ENCODE measurements at places on chromosomes 1 and 21.

- DNase-seq, result no peak
These were observed 121.5 kb downstream of the CASZ1 start for GRCh38 chr1:10674700-10675609.

DNA sequence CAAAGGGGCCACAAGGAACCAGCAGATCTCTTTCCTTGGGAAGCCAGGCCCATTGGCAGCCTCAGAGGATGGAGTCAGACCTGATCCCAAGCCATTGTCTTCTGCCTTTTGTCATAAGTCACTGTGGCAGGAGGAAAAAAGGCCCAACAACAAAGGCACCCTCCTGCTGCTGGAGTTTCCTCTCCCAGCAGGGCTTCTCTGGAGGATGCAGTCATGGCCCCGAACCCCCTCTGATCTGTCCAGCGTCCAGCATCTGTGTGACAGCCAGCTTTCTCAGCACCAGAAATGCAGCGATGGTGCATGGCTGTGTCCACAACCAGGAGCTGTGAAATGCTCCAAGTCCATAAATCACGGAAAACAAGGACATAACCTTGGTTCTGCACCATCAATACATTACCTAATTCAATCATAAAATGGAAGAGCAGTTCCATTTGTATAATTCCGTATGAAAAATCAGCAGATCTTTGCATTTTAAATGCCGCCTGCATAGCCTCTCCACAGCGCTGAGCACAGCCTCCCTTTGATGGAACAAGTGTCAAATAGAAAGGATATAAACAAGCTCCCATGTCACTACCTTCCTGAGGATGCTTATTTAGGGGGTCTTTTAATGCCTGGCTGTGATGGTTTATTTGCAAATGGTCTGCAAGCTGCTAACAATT lies 30.6 kb downstream of the AJAP1 start:
- DNase-seq, result no peak

DNA sequence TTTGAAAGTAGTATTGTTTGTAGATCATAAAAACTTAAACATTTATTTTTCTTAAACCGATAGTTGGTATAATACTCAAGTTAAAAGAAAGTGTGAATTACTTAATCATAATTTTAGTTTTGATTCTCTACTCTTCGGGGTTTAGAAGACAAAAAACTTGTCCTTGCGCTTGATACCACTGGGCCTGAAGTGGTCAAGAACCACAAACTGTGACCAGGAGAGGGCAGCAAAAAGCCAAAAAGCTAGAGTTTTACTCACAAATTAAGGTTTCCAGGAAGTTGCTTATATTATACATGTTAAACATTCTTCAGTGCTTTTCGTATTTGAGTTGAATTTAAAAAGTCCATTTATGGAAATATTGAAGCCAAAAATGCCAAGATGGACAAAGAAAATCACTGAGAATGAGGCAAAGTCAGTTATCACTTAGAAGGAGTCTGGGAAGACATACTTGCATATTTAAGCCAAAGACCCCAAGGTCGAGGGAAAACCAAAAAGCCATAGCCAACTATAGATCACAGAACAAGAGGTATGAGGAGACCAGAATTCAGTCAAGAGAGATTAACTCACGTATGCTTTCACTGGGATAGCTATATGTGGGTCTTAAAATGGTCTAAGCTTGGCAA lies 34.2 kb downstream of the EFCAB7 start:
- DNase-seq, result no peak

DNA sequence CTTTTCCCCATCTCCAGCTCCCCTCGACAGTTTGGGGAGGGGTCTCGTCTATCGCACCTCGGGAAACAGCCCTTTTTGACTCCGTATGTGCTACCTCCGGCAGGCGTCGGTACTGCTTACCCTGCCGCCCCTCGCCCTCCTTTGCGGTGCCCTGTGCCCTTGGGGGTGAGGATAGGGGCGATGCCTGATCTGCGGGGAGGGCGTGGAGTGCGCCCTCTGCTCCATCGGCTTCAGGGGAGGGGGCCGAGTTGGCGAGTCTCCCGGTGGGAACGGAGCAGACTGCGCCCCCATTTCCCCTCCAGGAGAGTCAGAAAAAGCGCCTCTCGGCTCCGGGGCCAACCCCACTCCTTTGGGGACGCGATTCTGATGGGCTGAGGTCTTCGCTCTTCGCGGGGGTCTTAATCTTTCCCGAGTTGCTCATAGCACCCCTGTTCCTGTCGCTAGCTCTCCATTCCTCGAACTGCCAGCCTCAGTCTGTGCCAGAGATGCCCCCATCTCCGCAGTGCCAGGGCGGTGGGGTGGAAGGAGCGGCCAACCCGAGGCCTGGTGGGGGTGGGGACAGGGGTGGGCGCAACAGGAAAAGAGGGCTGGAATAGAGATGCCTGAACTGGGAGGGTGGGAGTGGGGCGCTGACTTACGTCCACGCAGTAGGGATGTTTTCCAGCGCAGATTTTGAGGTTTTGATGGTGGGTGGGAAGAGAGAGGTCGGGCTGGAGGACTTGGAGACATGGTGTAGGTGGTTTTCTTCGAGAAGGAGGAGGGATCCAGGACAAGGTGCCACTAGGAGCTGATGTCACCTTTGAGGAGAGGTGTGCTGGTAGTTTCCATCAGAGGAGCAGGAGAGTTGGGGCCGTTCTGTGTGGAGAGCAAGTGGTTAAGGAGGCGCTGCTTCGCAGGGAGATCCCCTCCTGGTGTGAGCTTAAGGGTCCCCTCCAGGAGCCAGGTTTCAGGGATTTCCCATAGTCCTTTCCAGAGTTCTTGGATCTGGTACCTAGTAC lies 674 bp downstream of the PPFIA4 start:
- DNase-seq, result no peak

GRCh38 chr1:228276174-228276831 lies 68.5 kb downstream of the OBSCN start:
- DNase-seq, result no peak

GRCh38 chr1:230167419-230167852 lies 100.4 kb downstream of the GALNT2 start:
- DNase-seq, result no peak

GRCh38 chr1:231639819-231640218 lies 13.2 kb downstream of the DISC1 start:
- DNase-seq, result no peak

DNA sequence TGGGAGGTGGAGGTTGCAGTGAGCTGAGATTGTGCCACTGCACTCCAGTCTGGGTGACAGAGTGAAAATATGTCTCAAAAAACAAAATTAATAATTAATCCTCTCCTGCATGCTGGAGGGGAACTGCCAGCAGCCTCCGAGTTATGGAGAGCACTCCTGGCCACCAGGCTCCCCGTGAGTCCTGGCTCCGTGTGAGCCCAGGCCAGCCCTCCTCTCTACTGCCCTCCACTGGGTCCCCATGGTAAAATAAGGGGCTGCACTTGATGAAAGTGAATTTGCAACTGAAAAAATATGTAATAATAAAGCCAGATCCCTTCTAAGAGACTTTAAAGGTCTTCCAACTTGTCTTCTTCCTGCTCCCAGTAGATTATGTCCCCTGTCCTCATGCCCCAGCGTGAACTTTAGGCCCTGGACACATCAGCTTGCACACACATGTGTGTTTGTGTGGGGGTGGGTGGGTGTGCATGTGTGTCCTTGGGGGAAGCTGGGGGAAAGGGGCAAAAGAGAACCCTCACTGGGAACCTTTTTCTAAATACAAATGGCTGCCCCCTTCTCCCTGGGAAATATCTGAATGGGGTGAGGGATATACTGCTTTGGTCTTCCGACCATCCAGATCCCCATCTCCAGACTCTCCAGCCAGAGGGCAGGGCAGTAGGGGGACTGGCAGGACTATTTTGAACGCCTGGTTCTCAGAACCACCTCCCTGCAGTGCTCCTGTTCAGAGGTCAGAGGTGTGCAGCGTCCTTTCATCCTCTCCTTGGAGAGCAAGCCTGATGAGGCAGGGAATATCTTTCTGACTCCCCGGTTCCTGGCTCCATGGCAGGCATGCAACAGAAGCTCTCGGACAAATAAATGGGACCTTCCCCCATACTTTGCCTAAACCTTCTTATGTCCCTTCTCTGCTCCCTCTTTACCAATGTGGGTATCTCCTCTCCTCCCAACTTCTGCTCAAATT lies 26.2 kb downstream of the NEK2 start:
- no peak for DNase-seq

GRCh38 chr1:208074353-208074752 lies 163.4 kb upstream of the CD34 start:
- no peak for DNase-seq

GRCh38 chr1:77424236-77424635 lies 142.4 kb downstream of the AK5 start:
- no peak for DNase-seq

- no peak for DNase-seq
These were observed 395.6 kb downstream of the SETD4 start for GRCh38 chr21:35664683-35665082.

DNA sequence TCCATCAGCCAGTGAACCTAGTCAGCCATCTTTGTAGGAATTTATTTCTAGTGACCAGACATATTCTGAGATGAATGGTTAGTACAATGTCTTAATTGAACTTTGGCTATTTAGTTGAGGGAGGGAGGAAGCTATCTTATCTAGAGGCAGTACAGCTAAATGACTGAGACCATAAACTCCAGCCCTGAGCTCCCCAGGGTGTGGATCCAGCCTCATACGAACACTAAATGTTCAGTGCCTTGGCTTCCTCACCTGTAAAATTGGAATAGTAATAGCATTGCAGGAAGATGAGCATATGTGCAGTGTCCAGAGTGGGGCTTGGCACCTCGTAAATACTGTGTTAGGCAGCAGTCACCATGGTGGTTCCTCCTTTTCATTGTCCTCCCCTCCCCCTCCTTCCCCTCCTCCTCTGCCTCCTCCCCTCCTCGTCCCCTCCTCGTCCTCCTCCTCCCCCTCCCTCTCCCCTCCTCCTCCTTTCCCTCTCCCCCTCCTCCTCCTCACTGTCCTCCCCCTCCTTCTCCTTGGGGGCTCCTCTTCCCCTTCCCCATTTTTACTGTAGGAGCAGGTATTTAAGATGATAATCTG lies 108.2 kb downstream of the GALNT2 start:
- DNase-seq, result no peak

DNA sequence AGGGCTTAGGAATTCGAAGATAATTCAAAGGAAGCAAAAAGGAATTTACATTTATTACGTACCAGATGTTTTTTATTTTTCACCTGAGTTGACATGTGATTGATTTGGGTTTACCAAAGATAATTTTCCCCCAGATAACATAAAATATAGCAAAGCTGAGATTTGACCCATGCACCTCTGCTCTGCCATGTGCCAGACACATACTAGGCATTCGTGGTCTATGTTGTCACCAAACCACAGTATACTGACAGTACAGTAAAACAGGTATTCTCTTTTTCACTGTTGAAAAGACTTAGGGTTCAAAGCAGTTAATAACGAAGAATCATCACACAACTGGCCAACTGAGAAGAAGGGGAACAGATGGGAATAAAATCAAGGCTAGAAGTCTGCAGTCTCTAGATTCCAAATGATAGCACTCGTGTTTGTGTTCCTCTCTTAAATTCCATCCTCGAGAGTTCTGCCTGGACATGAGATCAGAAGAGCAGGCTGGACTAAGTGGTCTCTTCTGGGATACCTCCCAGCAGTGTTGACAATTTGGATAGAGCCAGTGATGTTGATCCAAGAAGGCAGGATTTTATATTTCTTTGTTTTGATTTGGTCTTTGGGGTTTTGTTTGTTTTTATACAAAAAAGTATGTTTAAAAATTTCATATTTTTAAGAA lies 85.3 kb upstream of the RAVER2 start:
- DNase-seq, result no peak

GRCh38 chr1:928825-929661 lies 5.3 kb downstream of the SAMD11 start:
- no peak for DNase-seq

DNA sequence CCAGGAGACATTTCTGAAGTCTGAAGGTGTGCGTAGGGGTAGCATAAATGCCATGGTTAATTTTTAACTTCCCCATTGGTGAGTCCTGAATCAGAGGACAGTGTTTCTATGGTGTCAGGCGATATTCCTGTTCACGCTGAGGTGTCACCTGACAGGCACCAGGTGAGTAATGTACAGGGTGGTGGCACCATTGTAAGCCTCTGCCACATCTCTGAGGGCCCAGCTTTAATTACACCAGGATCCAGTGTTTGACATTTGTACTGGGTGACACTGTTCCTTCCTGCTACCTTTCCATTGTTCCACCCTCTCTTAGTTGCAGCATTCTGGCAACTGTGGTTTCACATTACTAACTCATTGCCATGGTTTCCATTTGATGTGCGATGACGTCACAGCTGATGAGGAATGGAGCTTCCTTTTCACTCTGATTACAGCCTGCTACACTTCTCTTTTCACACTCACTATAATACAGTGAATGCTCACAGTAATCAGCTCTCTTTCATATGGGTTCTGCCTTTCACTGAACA lies 40.6 kb upstream of the MARK1 start:
- no peak for DNase-seq

DNA sequence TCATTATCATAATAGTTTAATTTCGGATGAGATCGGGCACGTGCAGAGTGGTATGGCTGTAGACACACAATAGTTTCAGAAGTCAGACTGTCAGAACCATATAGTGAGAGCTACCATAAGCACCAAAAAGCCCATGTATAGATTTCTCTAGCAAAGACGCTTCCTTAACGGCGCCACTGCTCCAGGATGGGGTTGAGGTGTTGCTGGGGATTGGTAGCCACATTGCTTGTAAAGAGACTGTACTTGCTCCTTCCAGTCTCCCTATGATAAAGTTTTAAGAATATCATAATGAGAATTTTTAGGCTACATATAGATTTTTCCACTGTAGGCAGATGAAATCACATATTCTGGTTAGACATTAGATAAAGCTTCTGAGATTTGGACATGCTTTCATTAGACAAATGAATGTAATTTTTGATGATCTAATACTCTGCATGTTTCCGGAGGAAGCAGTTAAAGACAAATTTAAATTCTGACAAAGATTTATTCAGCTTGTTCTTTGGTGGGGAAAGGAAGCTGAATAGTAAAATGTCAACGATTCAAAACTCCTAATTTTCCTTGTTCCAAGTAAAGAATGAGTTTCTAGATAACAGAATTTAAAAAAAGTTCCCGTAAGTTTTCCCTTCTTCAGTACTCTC lies 77.7 kb downstream of the MAP3K7CL start:
- no peak for DNase-seq

GRCh38 chr1:180247061-180247460 lies 17.0 kb downstream of the LHX4 start:
- DNase-seq, result no peak

DNA sequence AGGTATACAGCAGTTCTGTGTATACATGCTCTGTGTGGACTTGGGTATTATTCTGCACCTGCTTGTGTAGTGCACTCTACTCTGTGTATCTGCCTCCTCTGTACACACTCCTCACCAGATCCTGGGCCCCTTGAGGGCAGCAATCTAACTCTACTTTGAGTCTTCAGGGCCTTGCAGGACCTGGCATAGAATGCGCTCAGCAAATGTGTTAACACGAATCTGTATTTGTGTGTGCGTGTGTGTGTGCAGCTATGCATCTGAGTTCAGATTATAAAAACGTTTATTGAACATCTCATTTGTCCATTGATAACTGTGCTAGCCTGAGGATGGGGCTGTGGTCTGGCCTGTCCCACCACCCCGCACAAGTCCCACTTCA lies 3.9 kb upstream of the MEF2D start:
- DNase-seq, result no peak

GRCh38 chr1:10897321-10897980 lies 101.0 kb upstream of the CASZ1 start:
- no peak for DNase-seq

All from cerebellar nuclear complex (tissue), 1 donor.